Muscle of leg (tissue), 16 donors: ENCODE measurements at places on chromosomes 5 and 9. TPM values are rescaled to one million over a fixed set of nuclear protein-coding genes. Genes with fewer than 3 reads are reported as not detected.
A peak's percentile ranks its signal among the peaks of the same experiment; 100 is the strongest.

DNA sequence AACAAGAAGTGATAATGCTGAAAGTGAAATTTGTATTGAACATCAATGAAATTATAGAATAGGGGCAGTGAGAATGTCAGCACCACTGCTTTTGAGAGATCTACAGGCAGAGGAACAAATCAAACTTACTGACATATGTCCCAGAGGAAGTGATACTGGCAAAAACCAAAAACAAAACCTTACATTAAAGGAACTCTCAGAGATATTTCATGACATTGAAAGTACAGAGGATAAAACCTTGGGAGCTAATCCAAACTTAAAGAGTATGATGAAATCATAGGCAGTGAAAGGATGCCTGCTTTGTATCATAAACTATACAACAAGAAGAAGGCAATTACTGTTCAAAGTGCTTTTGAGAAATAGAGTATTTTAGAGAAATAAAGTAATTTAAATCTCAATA is 90.4 kb upstream of the SV2C start:
- peak; percentile 1 for DNase-seq

DNA sequence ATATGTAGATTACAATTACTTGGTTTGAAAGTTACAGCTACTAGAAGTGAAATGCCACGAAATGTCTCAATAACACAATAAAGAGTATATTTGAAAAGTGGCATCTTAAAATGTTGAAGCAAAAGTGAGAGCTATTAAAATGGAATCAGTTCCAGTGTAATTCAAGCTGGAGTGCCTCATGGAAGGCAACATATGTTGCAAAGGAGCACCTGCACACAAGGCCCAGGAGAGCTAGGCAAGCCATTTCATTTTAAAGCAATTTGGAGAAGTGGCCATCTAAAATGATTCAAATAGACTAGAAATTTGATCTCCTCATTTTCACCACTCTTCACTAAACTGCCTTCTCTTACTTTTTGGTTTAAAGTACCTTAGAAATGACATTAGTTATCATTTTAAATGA is 167.8 kb downstream of the GABRB2 start:
- DNase-seq = no peak

DNA sequence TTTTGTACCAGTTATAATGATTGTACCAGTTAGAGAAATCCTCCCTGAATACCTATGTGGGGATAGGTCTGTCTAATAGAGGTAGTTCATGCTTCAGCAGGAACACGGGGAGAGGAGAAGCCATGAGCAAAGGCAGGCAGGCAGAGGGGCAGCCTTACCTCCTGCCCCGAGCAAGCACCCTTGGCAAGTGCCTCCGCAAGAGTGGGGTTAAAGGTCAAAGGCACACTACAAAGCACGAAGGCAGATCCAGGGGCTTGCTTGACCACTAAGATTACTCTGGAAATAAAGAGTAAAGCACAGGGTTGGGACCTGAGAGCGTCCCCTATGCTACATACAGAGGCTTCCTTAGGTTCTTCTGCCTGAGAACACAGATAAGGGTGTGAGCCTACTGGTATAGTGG is 100.9 kb downstream of the SEMA6A start:
- no peak for DNase-seq

DNA sequence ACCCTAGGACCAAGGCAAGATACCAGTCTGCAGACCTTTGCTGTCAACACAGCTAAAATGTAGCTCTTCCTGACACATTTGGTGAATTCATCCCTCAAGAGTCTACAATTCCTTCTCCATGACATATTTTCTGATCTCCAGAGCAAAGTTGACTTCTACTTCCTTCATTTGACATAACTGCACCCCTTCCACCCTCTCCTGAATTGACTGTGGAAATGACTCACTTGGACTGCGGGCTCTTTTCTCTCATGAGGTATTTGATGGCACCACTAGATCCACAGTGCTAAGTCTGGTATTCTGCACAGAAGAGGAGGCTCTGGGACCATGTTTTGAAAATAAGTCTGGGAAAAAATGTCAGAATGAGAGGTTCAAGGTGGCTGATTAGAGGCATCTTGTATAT is 338.4 kb upstream of the TRPC7 start:
- no peak for DNase-seq

Gene HMGCR
- 21.1 TPM for polyA plus RNA-seq

Gene DMRT3
- polyA plus RNA-seq = not detected
